ENCODE measurements at places on chromosomes 3 and 15.

DNA sequence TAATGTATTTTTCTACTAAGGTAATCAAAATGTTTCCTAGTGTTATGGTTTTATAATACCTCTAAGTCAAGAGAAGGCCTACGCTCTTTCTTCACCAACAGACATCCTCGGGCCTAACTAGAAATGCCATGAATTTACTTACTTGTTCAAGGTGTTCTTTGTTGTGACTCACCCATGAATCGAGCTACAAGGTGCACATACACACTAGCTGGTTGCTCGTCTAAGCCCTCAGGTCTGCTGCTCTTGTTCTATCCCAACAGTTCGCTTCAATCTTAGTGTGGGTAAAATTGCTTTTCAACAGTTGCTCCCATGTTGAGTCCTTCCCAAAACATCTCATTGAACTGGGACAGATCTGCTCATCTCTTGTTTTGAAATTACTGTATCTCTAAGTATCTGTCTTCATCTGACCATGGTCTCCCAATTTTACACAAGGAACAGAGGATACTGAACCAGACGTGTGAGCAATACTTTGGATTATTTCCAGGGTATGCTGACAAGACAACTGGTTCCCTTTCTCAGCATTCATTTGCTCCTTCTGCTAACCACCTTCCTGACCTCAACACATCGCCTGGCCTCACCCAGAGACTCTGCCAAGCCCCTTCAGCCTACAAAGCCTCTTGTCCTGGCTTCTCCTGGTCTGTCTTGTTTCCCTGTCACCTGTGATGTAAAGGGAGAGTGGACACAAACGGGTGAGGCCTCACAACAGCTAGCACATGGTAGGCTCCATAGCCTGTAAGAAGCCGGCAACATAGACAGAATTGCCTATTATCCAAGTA, 84.2 kb downstream of the NEDD4 start:
- DNase-seq: no peak

- no peak for DNase-seq
These were observed 68.1 kb downstream of the PFN2 start for GRCh38 chr3:149902498-149903139.

DNA sequence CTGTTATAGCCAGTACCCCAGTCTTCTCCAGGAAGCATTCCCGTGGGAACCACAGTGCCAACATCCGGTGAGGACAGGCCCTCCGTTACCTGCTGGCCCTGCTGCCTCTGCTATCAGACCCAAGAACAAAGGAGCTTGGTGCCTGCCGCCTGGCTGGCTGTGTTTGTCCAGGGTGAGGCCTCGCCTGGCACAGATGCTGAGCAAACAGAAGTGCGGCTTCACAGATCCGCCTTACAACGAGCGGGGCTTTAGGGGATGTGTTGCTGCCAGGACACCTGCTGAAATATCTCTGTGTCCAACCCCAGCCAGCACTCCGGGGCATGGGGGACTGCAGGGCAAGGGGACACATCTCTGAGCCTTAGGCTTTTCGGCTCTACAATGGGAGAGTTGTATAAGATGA, 2.2 kb upstream of the EPHB3 start:
- DNase-seq: no peak

- DNase-seq: no peak
These were observed 895.6 kb downstream of the ROBO1 start for GRCh38 chr3:78872195-78872594.

- no peak for DNase-seq
These were observed 51.6 kb downstream of the SEMA3G start for GRCh38 chr3:52393131-52393807.

DNA sequence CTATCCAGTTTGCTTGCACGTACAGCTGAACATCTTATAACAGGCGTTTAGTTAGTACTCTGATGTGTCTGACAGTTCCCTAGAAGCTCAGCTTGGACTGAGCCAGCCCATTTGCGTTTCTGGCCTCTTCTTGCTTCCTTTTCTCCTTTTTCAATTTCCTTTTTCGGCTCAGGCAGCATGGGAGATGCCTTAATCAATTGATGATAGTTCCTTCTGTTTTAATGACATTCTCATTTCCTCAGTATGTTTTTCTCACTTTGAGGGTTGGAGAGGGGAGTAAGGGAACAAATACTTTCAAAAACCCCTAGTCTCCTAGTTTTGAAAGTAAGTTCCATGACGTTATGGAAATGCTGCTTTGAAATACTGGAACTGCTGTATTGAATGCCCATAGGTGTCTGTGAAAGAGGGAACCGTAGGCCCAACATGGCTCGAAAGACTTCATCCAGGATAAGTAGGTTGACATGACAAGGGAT, 18.9 kb downstream of the IL1RAP start:
- no peak for DNase-seq

GRCh38 chr3:62655691-62656063, 219.5 kb downstream of the CADPS start:
- no peak for DNase-seq

GRCh38 chr3:192869131-192870031, 48.3 kb downstream of the MB21D2 start:
- no peak for DNase-seq

- DNase-seq: no peak
These were observed 37.2 kb upstream of the LINGO1 start for GRCh38 chr15:77669896-77670295.

DNA sequence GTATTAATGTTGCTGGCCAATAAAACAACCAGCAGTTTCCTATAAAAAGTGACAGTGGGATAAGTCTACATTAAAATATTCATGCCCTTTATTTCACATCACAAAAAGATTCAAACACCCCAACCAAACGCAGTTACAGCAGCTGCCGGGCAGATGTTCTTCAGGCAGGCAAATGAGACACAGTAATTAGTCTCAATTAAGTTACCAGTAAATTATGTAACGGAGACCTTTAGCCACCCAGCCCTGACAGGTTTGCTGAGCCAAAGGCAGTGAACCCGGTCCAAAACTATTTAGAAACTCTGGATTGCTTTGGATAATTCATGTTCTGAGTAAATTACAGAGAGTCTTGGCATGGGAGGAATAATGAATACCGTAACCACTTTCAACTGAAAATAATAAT, 289.2 kb upstream of the LYSMD4 start:
- no peak for DNase-seq

DNA sequence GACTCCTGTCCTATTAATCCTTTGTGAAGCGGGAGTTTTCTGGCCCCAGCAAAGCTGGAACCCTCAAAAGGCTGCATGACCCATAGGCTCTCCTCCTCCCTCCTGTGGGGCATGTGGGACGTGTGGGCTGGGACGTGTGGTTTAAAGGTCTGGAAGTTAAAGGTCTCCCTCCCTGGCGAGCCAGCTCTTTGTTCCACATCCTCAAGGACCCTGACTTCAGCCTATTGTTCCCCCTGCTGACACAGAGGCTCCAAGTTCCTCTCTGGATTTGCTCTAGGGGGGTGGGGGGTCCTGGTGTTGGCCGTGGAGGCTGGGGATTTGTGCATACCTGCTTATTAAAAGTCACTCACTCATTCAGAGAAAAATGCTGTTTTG, 44.2 kb downstream of the SMAD6 start:
- DNase-seq: no peak

DNA sequence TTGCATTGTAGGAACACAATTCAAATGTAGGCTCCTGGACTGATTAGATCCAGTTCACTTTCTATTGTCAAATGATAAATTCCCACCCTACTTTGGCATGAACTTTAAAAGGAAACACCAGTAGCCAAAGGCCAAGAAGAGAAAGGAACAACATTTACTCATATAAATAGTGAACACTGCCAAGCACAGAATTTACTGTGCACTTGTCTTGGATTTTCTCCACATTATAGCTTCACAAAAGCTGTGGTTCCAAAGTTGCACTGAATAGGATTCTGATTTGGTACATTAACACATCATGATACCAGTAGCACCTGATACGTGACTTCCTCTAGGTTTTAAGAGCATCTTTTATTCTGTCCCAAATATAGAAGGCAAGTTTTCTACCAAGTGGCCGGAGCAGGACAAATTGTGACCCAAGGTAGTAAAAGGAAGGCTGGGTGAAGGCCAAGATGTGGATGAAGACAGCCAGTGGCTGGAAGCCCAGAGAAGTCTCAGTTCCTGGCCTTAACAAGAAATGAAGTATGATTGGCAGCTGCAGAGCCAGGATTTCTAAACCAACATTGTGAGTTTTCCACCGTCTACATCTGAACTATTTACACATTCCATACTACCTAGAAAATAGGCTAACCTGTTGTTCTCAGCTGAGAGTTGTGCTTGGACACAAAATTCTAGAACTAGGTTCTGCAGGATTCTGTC, 206.7 kb downstream of the THRB start:
- no peak for DNase-seq

DNA sequence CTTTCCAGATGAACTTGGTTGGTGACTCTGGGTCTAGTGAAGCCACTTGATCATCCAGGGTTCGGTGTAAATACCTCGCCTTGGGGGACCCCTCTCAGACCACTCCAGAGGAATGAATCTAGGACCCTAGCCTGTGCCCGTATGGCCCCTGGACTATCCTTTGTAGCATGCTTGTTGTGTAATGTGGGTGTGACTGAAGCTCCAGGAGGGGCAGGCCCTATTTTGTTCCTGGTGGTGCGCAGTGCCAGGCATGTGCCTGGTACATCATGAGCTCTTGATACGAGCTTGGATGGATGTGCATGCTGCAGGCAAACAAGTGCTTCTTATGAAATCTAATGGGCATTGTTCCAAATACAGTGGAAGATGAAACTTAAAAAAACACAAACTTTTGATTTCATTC, 82.8 kb downstream of the EBLN2 start:
- DNase-seq: no peak

GRCh38 chr15:44101286-44101685, 93.8 kb downstream of the FRMD5 start:
- no peak for DNase-seq

DNA sequence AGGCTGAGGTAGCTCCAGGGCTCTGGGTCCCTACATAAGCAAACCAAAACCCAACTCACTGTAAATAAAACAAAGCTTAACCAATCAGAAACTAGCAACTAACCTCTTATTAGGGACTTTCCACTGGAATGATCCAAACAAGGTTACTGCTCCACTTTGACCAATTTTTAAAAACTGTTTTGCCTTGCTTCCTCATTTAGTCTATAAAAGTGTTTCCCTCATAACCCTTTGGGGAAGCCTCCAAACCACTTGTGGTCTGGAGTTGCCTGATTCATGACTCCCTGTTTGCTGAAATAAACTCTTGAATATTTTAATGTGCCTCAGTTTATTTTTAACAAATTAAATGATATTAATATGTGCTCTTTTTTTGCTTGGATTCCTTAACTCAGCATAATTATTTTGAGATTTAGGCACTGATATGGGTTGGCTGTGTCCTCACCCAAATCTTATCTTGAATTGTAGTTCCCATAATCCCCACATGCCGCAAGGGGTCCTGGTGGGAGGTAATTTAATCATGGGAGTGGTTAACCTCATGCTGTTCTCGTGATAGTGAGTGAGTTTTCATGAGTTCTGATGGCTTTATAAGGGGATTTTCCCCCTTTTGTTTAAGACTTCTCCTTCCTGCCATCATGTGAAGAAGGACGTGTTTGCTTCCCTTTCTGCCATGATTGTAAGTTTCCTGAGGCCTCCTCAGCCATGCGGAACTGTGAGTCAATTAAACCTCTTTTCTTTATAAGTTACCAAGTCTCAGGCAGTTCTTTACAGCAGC, 90.6 kb downstream of the CD200R1L start:
- no peak for DNase-seq

- no peak for DNase-seq
These were observed 26.2 kb downstream of the RTP3 start for GRCh38 chr3:46524008-46524407.

DNA sequence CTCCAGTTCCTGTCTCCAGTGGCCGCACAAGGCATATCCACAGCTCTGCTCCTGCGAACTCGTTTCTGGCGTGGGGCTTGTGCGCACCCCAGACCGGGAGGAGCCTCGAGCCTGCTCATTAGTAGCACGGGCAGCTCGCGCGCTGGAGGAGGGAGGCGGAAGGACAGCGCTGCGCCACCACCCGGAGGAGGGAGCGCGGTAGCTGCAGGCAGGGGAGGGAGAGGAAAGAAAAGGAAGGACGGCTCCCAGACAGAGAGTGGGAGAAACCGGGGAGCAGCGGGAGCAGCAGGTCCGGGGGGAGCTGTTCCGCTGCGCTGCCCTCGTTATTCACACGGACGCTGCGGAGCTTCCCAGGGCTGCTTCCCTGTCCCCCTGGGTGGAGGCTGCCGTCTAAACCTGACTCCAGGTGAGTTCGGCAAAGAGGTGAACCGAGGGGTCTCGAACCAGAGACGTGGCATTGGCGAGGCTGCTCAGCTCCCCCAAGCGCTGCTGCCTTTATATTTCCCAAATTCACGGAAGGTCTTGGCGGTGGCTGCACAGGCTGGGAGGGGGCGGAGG, 121.3 kb upstream of the ZNF717 start:
- no peak for DNase-seq

GRCh38 chr3:100269410-100270214, 8.8 kb downstream of the TBC1D23 start:
- DNase-seq: no peak

GRCh38 chr3:160218136-160218535, 7.1 kb upstream of the C3orf80 start:
- no peak for DNase-seq

DNA sequence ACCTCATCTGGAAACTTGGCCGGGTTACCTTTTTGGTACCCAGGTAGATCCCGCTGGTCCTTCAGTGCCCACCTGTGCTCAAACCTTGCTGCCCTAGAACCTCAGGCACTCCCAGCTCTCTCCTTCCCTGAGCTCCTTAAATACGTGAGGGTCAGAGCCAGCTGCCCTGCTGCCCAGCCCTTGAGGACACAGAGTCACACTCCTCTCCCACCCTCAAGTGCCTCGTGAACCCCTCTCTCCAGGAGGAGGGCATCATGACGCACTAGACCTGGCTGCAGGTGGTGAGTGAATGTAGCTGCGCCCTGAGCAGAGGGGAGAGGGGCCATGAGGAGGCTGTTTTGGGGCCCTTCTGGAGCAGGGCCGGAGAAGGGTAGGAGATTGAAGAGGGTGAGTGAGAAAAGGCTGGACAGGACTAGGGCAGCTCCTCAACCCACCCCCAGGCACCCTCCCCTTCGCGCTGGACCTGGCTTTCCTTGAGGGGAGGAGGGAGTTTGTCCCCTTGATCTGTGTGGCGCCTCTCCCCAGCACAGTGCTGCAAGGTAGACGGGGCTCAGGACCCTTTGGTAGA, 941 bp downstream of the SLC12A8 start:
- no peak for DNase-seq

GRCh38 chr3:198079771-198080520, 119.9 kb downstream of the LMLN start:
- peak; percentile 38 for DNase-seq

DNA sequence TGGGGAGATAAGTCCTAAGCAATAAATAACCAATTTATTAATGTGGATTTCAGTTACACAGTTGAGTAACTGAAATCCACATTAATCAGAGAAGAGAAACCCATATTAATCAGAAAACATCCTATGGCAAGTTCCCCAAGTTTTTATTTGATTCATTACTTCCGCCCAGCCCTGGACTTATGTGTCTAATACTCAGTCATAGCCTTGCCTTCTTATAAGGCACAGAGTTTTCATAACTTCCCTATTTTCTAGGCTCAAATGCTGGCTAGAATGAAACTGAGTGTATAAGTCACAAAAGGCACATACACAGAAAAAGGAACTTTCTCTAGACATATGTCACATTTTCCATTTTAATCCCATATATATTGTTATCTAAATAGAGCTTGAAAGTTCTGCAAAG, 28.8 kb downstream of the CD47 start:
- DNase-seq: no peak

Measured in stimulated activated CD4-positive, alpha-beta T cell treated with anti-CD3 and anti-CD28 coated beads, Interleukin-1b, Interleukin-23, amount 100 ng/mL, for 4 hours (primary cell).